SHP77 (cell line): ENCODE measurements at places on chromosomes 4 and X.

DNA sequence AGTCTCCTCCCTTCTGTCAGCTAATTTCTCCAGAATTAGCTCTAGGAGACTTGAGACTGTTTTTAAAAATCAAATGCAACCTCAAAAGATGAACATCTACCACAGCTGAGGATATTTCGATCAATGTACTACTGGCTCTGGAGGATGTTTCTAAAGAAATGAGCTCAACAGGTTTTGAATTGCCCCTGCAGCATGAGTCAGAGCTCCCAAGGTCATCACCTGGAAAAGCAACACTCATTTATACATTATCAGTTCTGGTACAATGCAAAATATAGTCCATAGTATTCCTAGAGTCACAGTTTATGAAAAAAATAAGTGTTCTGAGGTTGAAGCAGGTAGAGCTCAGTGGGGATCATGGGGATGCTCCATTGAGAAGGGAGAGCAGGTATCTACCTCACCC lies 50.8 kb upstream of the MCF2 start:
- no peak for DNase-seq

DNA sequence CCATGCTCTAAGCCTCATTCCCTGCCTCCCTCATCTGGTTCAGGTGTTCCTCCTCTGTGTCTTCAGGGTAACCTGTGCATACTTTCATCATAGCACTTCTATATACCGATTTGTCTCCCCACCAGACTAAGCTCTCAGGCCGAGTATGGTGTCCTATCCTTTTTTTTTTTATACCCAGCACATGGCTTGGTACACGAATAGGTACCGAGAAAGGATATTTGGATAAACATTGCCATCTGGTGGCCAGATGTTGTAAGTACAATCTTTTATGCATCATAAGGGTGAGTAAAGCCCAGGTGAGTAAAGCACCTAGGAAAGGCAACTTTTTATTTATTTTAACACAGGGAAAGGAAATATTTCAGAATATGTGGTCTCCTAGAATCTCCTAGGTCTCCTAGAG lies 68.4 kb downstream of the MID2 start:
- DNase-seq = no peak

- DNase-seq = no peak
Measured at GRCh38 chr4:89929425-89930159, 34.9 kb downstream of the MMRN1 start.

DNA sequence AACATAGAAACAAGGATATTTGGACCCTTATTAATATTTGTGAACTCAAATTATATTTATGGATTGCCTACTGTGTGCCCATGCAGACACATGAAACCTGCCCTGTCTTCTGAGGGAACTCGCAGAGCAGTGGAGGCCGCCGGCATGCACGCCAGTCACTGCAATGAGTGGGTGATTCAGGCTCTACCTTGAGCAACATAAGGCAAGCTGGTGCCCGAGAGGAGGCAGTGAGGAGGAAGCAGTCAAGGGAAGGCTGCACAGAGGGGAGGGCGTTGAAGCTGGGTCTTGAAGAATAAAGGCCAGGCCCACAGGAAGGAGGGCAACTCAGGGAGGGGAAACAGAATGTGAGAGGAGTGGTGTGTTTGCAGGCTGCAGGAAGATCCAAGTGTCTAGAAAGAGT lies 52.8 kb downstream of the PPEF2 start:
- no peak for DNase-seq

DNA sequence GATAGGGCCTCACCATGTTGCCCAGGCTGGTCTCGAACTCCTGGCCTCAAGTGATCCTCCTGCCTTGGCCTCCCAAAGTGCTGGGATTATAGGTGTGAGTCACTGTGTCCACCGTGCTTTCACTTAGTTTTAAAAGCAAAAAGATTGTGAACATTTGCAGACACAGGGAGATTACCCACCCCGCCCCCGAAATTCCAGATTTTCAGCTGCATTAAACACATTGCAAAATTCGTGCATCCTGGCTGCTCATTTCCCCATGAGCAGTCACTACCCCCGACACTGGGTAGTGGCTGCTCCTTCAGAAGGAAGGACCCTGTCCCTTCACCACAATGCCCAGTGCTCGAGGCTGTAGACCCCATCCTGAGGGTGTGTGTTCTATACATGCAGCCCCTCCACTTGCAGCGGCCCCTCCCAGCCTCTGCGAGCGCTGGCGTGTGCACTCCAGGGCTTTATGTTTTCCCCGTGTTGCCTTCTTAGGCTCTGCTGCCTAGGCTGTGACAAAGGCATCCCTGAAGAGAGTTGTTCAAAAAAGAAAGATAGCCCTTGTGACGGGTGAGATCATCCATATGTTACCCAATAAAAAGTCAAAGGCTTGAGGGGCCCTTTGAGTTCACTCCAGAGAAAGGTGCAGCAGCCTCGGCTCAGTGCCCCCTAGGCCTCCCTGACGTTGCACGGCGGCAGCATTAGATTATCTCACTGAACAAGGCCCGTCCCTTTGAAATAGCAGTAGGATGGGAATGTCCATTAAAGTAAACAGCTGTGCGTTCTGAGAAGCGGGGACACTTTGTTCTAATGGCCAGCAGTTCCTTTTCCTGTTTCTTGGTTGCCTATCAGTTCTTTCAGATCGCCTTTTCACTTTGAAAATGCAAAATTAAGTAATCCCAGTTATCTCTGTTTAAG lies 71.6 kb downstream of the SHROOM2 start:
- DNase-seq = no peak

- no peak for DNase-seq
Measured at GRCh38 chr4:138007572-138007971, 234.6 kb downstream of the SLC7A11 start.

DNA sequence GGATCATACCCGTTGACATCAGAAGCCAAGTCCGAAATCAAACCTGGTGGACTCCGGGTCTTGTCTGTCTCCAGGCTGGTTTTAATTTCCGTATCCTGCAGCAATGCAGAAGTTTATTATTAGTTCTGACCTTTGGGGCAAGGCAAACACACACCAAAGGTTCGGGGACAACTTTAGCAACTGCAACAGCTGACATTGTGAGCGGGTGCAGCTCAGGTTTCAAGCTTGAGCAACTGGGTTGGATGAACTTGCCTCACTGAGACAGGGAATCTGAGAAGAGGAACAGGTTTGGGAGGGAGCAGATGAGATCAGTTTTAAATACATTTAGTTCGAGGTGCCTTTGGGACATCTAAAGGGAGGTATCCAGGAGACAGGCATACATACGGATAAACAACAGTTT lies 110.7 kb downstream of the GNL3L start:
- peak; percentile 60 for DNase-seq

DNA sequence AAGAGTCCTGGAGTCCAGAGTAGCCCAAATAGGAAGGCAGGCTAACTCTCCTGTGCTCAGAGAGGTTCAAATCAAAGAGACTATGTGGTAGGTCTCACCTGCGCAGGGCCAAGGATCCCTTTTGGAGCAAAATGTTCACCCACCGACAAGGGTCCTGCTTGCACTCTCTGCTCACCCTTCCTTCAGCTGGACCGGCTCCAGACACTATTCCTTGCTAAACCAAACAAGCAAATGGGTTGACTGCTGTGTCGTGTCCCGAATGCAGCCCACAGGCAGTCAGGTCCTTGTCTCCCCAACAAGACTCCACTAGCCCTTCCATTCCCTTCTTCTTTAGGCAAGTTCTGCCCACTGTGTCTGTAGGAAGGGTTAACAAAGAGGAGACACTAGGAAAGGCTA lies 760 bp downstream of the TRMT2B start:
- DNase-seq = no peak

GRCh38 chrX:155544881-155545280 lies 67.9 kb downstream of the TMLHE start:
- DNase-seq = no peak

DNA sequence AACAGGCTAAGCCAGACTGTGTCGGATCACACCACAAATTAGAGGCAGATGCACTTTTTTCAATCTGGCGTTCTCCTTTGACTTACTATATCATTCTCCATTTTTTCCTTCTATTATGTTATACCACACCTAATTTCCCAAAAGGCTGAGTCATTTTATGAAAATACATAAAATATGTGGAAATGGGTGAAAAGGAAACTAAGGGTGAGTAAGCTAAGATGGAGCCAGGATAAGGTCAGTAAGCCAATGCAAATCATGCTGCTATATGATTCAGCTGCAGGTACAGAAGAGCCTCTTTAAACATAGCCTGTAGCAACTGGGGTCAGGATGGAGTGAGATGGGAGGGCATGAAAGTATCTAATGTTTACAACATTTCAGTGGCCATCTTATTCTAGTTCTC lies 94.0 kb upstream of the TEX13A start:
- no peak for DNase-seq

DNA sequence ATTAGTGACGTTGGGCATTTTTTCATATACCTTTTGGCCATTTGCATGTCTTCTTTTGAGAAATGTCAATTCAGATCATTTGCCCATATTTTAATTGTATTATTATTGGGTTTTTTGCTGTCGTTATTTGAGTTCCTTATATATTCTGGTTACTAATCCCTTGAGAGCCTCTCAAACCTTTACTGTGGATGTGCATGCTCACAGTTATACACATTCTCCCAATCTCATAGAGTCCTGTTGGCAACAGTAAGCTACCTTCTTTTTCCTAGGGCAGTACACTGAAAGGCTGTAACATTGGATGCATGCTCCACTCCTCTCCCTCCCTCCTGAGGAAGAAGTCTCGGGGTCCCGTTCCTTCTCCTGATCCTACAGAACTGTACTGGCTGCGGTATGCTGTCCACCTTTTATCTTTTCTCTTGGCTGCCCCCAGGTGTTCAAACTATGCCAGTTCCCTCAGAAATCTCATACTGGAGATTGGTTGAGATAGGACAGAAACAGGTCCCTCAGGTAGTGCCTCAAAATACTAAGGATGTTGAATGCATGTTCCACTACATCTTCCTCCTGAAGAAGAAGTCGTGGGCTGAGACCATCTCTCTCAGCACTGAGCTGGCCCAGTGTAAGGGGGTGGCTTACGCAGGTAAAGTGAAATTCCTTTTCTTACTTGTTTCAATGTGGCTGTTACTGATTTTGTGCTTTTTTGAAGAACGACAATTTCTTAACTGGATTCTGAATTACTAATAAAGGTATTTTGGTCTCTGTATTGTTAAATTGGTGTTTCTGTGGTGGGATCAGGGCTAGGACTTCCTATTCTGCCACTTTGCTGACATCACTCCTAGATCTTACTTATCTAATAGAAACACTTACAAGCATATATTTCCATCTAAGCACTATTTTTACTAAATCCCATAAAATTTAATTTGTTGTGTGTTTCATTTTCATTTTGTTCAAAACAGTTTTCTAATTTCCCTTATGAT lies 145.4 kb upstream of the HUWE1 start:
- DNase-seq = peak; percentile 67

- no peak for DNase-seq
Measured at GRCh38 chr4:3709846-3710441, 56.2 kb upstream of the ADRA2C start.
